Breast epithelium (tissue), 4 donors: ENCODE measurements at places on chromosomes 4 and X. TPM values are rescaled to one million over a fixed set of nuclear protein-coding genes. Genes with fewer than 3 reads are reported as not detected.

The DCAF4L1 gene
- total RNA-seq = 0.48 TPM

The CFP gene
- 2.6 TPM for total RNA-seq

The UGT2A1 gene
- total RNA-seq = not detected

The RGS12 gene
- total RNA-seq = 24.3 TPM

The LRRC66 gene
- total RNA-seq = 0.33 TPM

The ALB gene
- total RNA-seq = 9.1 TPM

The NPNT gene
- 11.1 TPM for total RNA-seq

The CCDC149 gene
- 15.8 TPM for total RNA-seq

The SCML1 gene
- 16.0 TPM for total RNA-seq

DNA sequence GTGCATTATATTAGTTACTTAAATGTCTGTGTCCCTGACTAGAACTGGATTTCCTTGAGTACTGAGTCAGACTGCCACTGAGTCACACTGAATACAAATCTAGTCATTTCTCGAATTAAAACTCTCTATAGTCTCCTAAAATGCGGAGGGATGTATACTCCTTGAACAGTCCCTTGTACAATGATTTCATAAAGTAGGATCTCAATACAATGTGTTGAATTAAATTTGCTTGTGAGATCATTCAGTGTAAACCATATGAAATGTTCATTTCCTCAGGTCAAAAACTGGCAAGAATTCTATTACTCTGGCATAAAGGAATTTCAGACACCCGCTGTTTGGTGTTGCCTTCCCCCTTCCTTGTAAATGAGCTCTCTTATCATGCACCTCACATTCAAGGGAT is 17.5 kb upstream of the FAM241A start:
- DNase-seq = no peak

DNA sequence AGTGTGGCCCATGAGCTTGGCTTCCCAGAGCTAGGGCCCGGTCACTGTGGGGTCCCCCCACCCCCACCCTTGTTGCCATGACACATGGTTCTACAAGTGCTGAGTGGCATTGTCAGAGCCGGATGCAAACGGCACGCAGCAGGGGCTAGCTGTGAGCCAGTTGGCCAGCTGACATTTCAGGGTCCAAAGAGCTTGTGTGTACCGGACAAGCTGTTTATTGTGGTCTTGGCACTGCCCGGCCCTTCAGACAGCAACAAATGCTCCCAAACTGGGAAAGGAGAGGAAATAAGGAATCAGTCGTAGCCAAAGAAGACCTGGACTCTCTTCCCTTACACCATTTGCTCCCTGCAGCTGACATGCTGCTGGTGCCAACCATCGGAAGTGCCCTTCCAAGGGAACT is 36.8 kb downstream of the TSC22D3 start:
- no peak for DNase-seq

- no peak for DNase-seq
These were observed 179.3 kb upstream of the STS start for GRCh38 chrX:6968231-6968630.

GRCh38 chr4:26325191-26325590 is 4.4 kb downstream of the RBPJ start:
- no peak for DNase-seq

- no peak for DNase-seq
These were observed 116.7 kb upstream of the TMEM164 start for GRCh38 chrX:109886122-109886761.

- no peak for DNase-seq
These were observed 54.4 kb upstream of the HGFAC start for GRCh38 chr4:3387154-3387942.

GRCh38 chr4:175789647-175790046 is 22.4 kb downstream of the GPM6A start:
- no peak for DNase-seq

- DNase-seq = no peak
These were observed 90.3 kb downstream of the COMMD8 start for GRCh38 chr4:47373174-47373573.

GRCh38 chr4:97589481-97590196 is 553.6 kb downstream of the STPG2 start:
- no peak for DNase-seq

DNA sequence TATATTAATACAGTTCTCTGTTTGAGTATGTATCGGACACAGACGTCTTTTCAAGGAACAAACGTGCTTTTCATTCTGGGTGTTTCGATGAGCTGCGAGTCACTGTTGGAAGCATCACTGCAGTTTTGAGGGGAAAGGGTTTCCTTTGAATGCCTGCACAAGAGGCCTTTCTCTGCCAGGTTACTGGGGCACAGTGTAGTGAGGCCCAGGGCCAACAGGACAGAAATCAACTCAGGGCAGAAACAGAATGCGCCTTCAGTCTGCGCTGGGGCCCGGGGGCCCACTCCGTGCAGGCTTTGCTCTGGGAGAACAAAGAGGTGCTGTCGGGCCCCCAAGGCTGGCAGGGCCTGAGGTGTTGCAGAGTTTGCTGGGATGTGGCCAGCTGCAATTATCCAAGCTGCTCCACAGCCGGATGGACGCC is 2.3 kb upstream of the PPP2R3B start:
- no peak for DNase-seq

- DNase-seq = no peak
These were observed 523.4 kb downstream of the FAT4 start for GRCh38 chr4:125838202-125838601.

DNA sequence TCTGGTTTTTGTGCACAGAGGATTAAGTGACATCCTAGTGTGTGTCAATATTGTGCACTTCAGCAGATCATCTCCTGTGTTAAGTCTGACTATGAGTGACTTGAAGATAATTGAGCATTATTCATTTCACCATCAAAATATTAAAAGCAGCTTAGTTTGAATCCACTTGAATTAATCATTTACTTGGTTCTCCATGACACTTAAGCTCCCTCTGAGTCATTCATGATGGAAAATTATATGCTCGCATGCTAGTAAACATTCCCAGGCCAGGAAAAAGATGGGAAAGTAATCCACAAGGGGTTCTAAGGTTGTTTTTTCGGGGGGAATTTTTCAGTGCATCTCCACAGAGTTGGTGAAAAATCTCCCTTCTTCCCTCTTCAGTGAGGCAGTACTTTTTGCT is 97.2 kb upstream of the EOLA2 start:
- DNase-seq = no peak

DNA sequence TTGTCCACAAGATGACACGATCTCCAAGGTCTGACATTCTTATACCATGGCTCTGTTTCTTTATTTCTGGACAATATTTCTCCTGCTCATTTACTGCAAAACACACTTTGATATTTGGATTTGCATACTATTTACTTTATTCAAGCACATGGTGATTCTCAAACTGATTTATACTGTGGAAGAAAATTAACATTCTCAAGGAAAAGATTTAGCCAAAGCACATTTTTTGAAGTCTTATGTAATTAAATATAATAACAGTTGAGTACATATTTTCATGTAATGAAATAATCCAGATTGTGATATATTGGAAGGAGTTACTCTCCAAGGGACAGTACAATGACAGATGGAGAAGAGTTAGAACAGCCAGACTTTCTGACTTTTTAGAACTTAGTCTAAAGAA is 155.8 kb upstream of the CT83 start:
- DNase-seq = no peak

DNA sequence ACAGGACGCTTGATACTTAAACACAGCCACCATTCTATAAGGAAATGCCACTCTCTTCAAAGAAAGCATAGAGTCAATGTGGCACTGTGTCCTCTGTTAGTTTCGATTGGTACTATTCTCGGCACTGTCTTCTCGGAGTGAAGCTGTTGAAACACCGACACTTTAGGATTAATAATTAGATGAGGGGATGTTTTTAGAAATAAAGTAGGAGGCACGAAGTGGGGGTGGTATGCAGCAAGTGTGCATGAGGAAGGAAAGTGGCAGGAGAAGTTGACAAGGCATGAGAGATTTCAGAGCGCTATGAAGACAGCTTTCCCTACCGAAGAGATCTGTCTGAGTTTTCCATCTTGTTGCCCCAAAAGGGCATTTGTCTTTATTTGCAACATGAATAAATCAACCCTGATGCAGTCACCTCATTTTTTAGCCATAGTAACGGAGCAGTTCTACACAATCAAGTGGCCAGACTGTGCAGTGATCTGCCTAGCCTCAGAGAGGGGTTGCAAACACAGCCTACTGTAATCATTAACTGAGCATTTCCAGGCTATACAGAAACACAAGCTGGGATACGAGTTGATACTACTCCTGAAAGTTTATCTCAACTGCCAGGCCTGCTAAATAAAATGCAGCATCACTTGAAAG is 8.3 kb downstream of the GPRIN3 start:
- DNase-seq = no peak

GRCh38 chrX:23435575-23435974 is 100.9 kb downstream of the PTCHD1 start:
- no peak for DNase-seq

DNA sequence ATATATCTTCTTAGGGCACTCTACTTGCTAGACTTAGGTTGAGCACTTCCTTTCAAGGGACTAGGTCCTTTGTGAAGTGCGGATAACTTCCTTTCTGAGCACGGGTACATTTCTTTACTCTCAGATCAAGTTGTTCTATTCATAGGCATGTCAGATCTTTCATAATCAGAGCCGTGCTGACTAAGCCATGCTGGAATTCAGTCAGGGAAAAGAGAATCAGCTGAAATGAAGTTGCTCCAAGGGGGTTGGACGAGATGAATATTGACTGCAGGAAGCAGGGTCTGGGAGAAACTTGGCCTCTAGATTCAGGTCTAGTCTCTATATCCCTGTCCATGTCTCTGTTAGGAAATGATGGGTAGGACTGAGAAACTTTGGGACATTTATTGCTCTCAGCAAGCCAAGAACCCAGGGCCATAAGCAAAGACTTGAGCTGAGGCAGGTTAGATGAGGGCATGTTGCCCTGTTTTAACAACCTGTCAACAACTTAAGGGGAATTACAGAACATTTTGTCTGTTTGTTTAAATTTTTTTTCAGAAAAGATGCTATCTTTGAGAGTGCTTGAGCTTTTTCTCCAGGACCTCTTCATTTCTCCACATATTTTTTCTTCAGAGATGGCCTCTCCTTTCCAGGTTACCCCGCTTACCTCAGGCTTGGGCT is 28.3 kb downstream of the AREG start:
- no peak for DNase-seq

DNA sequence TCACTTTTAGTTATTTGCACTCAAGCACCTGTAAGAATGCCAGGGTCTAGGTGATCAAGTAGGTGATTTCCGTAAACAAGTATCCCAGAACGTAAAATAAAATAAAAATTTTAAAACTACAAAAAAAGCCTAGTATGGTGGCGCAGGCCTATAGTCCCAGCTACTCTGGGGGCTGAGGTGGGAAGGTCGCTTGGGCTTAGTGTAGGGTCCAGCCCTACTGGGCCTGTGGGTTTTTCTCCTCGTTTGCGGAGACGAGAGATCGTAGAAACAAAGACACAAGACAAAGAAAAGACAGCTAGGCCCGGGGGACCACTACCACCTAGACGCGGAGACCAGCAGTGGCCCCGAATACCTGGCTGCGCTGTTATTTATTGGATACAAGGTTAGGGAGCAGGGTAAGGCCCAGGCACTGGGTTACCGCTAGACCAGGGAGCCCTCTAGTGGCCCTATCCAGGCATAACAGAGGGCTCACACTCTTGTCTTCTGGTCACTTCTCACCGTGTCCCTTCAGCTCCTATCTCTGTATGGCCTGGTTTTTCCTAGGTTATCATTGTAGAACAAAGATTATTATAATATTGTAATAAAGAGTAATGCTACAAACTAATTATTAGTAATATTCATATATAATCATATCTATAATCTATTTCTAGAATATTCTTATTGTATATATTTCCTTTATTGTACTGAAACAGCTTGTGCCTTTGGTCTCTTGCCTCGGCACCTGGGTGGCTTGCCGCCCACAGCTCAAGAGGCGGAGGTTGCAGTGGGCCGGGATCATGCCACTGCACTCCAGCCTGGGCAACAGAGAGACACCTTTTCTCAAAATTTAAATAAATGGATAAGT is 38.4 kb downstream of the SAGE1 start:
- no peak for DNase-seq

DNA sequence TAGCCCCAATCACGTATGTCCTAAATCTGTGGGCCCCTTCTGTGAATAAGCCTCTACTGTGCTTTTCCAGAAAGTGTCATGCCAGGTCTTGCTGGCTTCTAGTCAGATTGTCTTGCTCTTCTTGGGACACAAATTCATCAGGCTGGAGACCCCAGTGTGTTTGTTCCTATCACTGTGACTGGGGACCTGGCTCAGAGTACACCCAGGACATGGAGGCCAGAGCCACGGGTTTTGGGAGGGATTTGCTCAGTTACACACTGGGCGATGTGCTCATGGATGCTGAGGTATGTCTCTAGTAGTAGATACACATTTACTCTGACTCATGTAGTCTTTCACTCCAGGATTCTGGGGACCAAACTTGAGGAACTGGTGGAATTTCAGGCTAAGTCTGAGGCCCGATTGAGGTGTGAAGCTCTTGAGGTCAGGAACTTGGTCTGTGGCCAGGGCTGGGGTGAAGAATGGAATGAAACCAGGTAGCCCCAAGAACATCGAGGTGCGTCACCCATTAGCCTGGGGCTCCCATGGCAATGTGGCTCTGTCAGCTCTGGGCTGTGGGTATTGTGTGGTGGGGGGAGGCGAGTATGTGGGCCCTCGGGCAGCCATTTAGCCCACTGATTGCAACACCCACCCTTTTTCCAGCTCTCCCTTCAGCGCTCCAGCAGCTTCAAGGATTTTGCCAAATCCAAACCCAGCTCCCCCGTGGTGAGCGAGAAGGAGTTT is 7.7 kb downstream of the SASH3 start:
- no peak for DNase-seq

DNA sequence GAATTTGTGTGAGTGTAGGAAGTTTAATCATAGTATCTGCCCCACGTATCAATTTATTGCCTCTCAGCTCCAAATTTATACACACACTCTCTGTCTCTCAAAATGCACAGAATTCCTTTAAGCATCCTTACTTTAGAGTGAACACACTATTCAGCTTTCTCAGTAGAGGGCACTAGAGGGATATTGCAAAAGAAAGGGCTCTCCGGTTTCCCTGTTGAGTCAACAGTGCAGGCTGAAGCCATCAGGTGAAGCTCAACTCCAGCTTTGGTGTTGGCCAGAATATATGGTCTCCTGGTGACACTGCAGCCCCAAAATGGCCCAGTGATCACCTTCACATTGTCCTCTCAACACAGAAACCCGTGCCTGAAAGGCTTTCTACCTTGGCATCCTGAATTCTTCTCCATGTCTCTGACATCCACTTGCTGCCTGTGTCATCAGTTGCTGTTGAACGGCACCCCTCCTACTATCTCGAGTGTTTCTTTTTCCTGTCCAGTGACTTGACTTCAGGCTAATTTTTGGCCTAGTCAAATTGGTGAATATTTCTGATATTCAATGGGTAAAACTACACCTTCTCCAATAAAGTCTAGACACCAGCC is 670.5 kb downstream of the GABRG1 start:
- DNase-seq = no peak

DNA sequence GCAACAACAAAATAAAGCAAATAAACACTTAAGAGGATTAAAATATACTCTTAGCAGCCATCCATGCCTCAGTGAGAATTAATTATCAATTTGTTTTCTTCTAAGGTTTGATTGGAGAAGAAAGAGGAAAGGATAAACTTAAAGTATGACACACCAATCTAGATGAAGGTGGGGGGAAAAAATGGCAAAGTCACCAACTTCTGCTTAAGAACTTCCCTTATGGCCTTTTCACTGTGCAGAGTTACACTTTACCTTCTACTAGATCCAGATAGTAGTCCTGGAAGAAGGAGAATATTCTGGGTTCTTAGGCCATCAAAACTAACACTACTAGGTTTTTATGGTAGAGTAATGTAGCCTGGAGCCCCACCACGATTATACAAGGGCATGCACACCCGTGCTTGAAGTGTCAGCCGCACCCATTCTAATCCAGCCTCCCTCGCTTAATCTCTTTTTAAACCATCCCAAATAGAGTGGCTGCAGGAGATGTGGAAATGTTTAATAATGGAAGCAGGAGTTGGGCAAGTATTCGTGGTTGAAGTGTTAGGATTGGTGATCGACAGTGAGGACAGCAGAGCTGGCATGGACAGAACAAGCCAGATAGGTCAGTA is 14.1 kb downstream of the ENPEP start:
- no peak for DNase-seq
